Renal cortical epithelial cell (primary cell): ENCODE measurements at places on chromosomes 16 and 17. TPM values are rescaled to one million over a fixed set of nuclear protein-coding genes. Genes with fewer than 3 reads are reported as not detected.

DNA sequence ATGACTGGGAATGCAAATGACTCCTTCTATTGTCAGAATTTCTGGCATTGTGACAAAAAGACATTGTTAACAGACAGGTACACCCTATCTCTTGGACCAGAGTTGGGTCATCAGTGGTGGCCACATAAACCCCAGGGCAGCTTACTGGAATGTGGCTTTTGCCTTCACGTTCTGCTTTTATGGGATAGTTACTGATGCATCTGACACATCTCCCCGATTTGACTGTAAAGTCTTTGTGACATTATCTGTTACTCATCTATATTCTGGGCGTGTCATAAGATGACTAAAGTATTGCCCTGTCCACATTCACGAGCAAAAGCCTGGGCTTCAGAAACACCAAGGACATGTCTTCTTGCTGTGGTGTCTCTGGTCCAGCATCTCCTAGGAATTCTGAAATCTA, 18.7 kb upstream of the AQP8 start:
- DNase-seq = no peak

- DNase-seq = peak; percentile 7
Measured at GRCh38 chr16:1125471-1125870, 27.4 kb upstream of the CACNA1H start.

DNA sequence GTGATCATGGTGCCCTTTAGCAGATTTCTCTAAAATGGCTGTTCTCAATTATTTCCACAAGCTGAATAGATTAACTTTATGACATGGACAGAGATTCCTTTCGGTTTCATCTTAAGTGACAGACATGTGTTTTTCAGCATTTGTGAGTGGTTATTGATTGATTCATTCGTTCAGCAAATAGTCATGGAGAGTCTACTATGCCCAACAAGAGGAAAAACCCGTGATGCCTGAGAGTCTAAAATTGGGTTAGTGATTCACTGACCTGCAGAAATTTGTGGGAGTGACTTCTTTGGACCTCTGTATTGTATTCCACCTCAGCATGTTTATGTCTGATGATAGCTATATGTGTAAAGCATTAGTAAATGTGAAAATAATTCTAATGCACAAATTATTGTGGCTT, 28.0 kb upstream of the DUSP14 start:
- DNase-seq = no peak

DNA sequence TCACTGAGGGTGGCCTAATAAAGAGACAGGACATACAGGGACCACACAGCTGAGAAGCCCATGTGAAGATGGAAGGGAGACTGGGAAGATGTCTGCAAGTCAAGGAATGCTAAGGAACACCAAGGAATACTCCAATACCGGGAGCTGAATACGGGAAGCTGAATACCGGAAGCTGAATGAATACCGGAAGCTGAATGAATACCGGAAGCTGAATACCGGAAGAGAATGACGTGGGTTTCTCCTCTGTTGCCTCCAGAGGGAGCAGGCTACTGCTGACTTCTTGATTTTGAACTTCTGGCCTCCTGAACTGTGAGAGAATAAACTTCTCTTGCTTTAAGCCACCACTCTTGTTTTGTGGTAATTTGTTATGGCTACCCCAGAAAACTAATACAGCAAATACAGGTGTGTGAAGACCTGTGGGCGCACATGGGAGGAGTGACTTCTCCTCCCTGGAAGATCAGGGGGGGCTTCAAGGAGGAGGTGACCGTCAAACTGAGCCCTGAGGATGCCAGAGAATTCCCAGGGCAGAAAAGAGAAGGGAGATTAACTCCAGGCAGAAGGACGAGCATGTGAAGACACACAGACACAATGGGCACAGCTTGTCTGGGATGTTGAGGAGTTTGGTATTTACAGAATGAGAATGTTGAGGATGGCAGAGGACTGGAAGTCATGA, 259.9 kb downstream of the IRF8 start:
- no peak for DNase-seq

DNA sequence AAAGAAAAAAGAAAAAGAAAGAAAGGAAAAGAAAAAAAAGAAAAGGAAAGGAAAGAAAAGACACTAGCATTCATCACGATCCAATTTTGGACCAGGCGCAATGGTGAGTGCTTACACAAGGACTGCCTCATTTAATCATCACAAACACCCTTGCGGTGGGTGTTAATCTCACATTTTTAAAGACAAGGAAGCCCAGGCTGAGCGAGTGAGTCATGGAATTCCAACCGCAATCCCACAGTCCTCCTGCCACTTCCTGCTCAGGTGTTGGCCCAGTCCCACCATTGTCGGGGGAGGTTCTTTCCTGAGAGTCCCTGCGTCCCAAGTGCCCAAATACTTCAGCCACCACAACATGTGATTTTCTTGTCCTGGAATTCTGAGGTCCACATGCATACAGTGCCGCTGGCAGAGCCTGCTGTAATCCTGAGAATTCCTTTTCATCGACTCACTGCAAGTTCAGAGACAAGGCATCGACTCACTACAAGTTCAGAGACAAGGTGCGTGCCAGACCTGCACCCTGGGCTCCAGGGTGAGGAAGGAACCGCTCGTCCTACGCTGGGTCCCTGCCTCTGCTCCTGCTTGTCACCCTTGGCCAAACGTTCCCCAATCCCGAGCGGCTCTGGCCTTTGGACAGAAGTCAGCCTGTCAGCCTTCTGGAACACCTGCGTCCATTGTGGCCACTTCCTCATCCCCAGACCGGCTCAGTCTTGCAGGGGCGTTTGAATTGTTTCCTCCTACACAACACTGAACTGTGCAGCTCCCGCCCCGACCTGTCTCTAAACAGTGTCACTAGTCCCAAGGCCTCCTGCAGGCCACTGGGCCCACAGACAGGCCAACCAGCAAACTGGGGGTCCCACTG, 5.8 kb downstream of the ZG16B start:
- DNase-seq = peak; percentile 99

GRCh38 chr17:65183736-65184135, 46.6 kb downstream of the RGS9 start:
- DNase-seq = peak; percentile 79

- DNase-seq = peak; percentile 74
Measured at GRCh38 chr17:80605326-80606066, 60.9 kb downstream of the RPTOR start.

DNA sequence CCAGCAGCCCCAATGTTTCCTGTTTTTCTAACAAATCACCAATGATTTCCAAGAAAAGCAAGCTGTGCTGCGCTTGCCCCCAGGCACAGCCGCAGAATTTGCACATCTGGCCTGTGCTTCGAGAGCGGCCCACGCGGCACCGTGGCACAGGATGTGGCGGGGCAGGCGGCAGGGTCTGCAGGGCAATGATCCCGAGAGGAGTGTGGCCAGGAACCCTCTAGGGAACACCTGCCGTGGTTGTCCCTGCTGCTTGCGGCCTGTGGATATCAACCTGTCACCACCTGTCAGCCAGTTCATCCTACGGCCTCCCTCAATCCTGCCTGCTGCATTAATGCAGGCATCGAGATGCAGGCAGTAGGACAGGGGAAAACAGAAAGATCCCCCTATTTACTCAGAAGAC, 24.0 kb downstream of the PIK3R5 start:
- no peak for DNase-seq

GRCh38 chr16:4517812-4518680, 20.5 kb downstream of the CDIP1 start:
- DNase-seq = peak; percentile 17

DNA sequence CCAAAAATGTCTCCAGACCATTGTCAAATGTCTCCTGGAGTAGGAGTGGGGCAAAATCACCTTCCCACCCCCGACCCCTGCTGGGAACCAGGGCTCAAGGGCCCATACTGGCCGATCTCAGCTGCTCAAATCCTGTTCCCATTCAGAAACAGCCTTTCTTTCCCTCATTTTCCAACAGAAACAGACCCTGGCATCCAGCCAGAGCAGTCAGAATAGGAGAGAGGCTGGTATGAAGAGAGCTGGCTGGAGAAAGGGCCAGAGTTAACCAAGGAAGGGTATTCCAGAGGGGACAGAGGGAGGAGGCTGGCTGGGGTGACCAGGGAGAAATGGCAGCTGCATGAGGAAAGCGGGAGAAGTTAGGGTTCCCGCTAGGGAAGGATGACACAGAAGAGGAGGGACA, 199.1 kb downstream of the XYLT1 start:
- DNase-seq = no peak

Gene PAM16
- total RNA-seq = 9.1 and 37.0 TPM in 2 replicates

Gene NPIPB6
- 0.30 and 0.69 TPM in 2 replicates for total RNA-seq

Gene MLLT6
- 23.4 and 47.7 TPM in 2 replicates for total RNA-seq
